ENCODE measurements at places on chromosomes 4 and X.
A peak's percentile ranks its signal among the peaks of the same experiment; 100 is the strongest.

- peak; percentile 26 for DNase-seq
These were observed 578 bp downstream of the CHIC2 start for GRCh38 chr4:54063737-54064316.

DNA sequence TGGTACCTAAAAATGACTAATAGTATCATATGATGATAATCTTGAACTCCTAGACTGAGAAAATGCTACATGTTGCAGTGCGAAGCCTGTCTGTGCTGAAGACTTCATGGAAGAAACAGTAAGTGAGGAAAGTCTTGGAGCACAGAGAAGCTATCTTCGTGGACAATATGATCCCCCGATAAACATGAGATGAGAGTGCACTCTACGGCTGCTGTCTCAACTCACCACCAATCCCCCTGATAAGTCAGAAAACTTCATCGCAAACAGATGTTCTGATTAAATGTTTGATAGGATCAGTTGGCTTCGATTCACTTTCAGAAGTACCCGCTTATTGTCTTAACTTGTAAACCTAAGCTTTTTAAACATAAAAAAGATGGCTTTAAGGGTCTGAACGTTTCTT is 130.2 kb downstream of the ELOVL6 start:
- no peak for DNase-seq

DNA sequence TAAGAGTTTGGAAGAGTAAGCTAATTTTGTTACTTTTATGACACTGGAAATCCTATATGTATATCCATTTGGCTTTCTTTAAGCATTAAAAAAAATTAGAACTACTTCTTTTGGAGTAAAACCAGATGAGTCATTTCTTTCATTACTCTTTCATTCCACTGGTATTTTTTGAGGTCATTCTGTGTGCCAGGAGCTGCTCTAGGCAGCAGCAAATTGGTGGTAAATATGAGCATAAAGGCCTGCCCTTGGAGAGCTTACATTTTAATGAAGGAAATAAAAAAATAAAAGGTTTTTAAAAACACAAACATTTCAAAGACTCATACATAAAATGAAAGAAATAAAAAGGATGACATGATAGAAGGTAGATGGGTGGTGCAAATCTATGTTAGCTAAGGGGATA is 37.4 kb downstream of the MID1 start:
- no peak for DNase-seq

GRCh38 chr4:81505004-81505598 is 33.4 kb upstream of the RASGEF1B start:
- peak; percentile 71 for DNase-seq

DNA sequence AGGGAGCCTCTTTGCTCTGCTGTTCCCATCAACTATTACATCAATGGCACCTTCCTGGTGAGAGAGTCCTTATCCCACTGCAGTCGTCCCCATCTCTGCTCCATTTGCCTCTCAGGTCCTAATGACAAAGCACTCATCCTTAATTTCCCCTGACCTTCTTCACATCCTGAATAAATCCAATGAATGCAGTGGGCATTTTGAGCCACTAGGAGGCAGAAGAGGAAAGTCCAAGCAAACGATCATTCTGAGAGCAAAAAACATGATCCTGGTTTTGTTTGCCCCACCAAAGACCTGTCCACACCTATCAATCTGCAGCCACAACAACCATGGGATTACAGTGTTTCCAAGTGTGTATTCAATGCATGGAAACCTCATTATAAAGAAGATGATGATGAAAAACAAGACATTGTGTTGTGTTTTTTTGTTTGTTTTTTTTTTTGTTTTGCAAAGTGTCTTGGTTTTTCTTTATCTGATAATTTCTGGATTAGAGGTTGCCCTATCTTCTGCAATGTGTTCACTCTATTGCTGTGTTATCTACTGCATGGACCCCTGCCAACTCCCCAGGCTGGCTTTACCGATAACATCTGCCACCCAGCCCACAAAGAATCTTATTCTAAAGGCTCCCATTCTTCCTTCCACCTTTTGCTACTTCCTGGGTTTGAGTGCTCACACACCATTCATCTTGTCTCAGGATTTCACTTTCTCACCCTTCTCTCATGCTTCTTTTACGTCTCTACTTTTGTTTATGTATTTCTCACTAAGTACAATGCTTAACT is 207.2 kb downstream of the NLGN4X start:
- no peak for DNase-seq
